COLO829 (cell line): ENCODE measurements at places on chromosomes 6 and 20.

GRCh38 chr6:29967379-29968010 is 25.2 kb downstream of the HLA-A start:
- no peak for DNase-seq

GRCh38 chr6:26597821-26598220 is 1.1 kb downstream of the ABT1 start:
- no peak for DNase-seq

- DNase-seq = no peak
Measured at GRCh38 chr6:18493382-18493891, 106.3 kb downstream of the RNF144B start.

DNA sequence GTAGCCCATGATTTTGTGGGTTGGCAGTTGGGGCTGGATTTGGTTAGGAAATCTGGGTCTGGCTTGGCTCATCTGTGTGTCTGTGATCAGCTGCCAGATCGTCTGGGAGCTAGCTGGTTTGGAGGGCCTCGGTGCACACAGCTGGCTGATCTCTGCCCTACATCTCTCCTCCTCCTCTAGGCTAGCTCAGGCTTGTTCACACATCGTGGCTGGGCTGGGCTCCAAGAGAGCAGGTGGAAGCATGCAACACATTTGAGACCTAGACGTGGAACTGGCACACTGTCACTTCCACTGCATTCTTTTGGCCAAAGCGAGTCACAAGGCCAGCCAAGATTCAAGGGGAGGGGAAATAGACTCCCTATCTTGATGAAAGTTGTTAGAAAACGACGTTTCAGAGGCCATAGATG is 15.9 kb downstream of the NDUFAF5 start:
- DNase-seq = no peak
